ENCODE measurements at places on chromosomes 11 and 22. TPM values are rescaled to one million over a fixed set of nuclear protein-coding genes. Genes with fewer than 3 reads are reported as not detected.

- no peak for DNase-seq
Measured at GRCh38 chr11:76067099-76067498, 139.2 kb downstream of the WNT11 start.

DNA sequence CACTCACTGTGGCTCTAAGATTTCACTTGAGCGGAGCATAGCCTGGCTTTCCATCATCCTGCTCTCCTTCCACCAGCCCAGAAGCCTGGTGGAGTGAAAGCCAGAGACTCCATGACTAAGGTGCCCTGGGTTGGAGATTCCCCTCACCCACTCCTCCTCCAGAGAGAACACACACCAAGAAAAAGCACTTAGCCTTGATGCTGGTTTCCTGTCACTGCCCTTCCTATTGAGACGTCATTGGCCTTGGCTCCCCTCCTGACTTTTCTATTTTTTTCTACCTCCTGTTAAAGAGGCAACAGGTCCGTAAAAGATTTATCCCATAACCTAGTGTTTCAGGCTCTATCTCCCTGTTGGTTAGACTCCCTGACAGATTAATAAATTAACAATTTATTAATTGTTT is 38.5 kb upstream of the APLNR start:
- DNase-seq: no peak

- DNase-seq: no peak
Measured at GRCh38 chr22:38071421-38072321, 12.3 kb downstream of the SLC16A8 start.

GRCh38 chr11:95711945-95712221 is 77.7 kb downstream of the FAM76B start:
- DNase-seq: no peak

- no peak for DNase-seq
Measured at GRCh38 chr11:72985645-72986044, 156.5 kb downstream of the FCHSD2 start.

DNA sequence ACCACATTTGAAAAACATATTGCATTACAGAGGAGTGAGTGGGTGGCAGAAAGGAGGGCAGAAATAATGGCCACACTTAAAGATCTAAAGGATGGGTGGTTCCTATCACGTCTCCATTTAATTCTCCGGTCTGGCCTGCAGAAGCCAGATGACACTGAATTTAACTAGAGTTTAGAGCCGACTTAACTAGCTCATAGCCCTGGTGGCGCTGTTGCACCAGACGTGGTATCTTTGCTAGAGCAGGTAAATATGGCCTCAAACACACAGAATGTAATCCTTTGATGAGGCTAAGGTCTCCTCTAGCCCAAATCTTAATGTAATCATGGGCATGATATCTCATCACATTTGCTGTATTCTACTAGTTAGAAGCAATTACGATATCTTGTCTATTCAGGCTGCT is 51.5 kb upstream of the GAL start:
- DNase-seq: no peak

- no peak for DNase-seq
Measured at GRCh38 chr11:105332171-105332570, 192.6 kb upstream of the CARD18 start.

DNA sequence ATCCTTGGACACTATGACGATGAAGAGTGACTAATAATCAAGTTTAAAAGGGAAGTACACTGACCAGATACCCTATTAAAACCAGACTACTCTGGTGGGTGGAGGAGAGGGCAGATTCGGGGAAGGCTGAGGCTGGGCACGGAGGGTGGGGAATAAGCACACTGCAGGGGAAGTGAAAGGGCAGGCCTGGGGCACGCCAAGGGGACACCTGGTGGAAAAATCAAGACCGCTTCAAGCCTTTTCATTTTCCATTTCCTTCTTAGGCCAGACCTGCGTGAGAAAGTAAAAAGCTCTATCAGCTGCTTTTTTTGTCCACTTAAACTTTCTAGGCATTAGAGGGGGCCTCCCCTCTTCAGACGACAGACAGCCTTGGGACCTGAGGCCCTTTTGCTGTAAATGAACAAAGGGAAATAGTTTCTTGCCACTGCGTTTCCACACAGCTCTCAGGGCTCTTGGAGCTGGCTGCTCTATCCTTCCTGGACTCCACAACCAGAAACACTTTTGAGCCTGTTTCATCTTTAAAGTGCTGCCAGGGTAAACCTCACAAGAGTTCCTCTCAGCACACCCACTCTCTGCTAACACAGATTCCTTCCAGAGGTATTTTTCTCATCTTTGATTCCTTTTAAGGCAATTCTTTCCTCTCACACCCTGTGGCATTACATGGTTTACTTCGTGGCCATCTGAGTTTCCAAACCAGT is 25.0 kb upstream of the SERPIND1 start:
- DNase-seq: no peak

The RASL10A gene
- total RNA-seq: 0.71 TPM

The FGF19 gene
- total RNA-seq: not detected
